ENCODE measurements at places on chromosomes 12 and 14.
A peak's percentile ranks its signal among the peaks of the same experiment; 100 is the strongest.

GRCh38 chr14:68405961-68406360 is 386.9 kb downstream of the ZFP36L1 start:
- DNase-seq, result no peak

DNA sequence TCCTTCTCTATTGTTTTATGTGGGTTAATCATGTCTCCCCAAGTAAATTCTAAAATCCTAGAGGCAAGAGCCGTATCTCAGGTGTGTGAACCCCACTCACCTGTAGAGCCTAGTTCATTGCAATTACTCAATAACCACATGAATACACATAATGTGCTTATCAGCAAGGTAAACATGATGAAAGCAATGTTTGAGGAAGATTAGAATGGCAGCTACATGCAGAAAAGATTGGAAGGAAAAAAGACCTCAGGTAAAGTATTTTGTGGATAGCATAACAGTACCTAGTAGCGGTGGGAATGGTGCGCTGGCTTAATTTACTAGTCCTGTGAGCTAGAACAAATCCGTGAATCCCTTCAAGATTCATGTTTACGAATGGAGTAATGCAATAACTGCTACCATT is 5.3 kb upstream of the KRAS start:
- no peak for DNase-seq

GRCh38 chr14:105072381-105072861 is 7.2 kb upstream of the GPR132 start:
- DNase-seq, result no peak

DNA sequence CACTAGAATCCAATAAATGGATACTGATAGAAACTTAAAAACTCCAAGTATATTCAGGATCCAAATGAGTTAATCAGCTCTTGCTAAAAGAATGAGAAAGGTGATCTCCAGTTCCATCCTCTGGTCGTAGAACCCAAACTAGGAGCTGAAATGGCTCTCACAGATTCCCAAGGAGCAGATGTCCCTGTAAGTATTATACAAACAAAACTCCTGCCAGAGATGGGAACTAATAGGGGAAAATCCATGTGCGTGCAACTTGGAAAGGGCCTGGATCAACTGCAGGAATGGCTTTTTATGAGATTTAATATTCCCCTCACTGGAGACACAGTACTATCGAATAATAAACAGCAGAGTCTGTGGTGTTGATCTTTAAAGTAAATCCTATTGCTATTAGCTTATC is 309.2 kb upstream of the TBX3 start:
- DNase-seq, result no peak

DNA sequence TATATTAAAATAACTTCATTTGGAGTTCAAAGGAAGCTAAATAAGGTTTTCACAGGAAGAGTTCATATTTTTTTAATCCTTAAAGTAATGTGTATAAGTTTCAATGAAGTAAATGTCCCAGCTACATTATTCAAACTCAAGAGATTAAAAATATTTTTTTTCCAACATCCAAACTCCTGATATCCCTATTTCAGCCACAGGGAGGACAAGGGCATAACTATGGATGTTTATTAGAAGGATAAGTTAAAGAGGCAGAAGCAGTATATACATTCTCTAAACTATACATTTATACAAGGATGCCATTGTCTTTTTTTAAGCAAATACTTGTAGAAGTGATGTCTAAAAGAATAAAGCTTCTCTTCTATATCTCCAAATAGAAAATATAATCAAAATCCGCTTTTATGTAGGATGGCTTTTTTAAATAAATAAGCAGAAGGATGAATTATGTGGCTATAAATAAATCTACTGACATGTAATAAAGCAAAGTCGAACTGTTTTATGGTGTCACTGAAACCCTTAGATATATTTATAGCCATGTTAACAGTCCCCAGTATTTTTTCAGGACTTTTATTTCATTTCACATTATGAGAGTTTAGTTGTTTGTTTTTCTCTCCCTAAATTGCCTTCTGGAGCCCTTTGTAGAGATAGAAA is 936.5 kb downstream of the DIO2 start:
- DNase-seq, result no peak

- no peak for DNase-seq
Measured at GRCh38 chr12:131363393-131363792, 347.5 kb upstream of the SFSWAP start.

DNA sequence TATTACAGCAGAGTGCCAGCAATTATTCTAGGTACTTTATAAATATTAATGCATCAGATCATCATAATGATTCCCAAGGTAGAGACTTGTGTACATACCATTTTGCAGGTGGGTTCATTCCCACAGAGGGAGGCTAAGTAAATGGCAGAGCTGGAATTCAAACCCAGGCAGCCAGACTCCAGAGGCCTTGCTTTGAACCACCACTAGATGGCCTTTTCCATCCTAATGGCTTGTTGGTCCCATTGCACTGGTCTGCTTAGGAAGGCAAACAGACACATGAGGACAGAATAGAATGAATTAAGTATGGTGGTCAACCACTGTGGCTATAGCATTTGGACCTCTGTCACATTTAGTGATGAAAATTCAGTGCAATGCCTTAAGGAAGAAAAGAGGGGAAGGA is 158.7 kb downstream of the METTL25 start:
- no peak for DNase-seq

GRCh38 chr12:59425798-59426197 is 170.0 kb upstream of the SLC16A7 start:
- DNase-seq, result no peak

- peak; percentile 75 for DNase-seq
Measured at GRCh38 chr12:123269395-123269892, 2.2 kb downstream of the CDK2AP1 start.

DNA sequence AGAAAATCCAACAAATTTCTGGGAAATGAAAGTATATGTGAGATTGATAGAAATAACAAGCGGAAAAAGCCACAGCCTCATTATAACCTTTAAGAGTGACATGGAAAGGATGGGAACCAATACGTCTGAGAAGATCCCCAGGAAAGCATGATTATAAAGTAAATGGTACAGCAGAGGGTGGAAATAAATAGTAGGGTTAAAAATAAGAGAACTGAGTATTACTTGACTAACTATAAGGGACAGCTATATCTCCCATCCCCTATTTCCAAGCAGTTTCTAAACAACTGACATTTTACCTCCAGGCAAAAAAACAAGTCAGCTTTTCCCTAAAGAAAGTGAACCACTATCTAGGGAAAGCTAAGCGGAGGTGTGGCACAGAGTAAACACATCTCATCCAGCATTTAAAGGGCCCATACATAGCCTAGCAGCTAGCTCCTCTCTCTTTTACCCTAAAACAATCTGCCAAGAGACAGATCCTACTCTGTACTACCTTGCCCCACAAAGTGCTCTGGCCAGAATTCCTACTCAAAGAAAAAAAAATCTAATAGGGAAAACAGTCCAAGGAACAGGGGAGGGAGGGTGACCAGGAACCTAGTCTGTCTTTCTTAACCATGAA is 11.2 kb downstream of the OSBPL8 start:
- no peak for DNase-seq

DNA sequence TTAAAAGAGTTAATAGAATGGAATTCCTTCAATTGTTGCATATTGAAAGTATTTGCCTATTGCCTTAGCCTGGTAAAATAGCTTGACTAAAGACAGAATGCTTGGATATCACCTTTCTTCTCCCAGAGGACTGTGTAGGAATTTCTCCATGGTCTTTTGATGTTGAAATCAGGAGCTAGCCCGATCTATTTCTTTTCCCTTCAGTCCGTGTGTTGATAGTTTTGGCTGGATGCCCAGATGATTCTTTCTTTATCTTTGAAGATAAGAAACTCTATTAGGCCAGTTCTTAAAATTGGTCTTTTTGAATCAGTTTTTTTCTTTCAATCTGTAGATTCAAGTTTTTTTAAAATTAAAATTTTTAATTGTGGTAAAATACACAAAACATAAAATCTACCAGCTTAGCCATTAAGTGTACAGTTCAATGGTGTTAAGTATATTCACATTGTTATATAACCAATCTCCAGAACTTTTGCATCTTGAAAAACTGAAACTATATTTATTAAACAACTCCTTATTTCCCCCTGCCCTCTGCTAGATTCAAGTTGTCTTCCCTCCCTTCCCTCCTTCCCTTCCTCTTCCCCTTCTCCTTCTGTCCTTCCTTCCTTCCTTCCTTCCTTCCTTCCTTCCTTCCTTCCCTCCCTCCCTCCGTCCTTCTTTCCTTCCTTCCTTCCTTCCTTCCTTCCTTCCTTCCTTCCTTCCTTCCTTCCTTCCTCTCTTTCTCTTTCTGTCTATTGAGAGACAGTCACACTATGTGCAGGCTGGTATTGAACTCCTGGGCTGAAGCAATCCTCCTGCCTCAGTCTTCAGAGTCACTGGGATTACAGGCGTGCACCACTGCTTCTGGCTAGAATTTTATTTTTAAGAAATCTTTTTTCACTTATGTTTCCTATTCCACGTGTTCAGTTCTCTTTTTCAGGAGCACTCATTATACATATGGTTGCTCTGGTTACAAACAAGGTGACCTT is 10.1 kb downstream of the LACRT start:
- no peak for DNase-seq

DNA sequence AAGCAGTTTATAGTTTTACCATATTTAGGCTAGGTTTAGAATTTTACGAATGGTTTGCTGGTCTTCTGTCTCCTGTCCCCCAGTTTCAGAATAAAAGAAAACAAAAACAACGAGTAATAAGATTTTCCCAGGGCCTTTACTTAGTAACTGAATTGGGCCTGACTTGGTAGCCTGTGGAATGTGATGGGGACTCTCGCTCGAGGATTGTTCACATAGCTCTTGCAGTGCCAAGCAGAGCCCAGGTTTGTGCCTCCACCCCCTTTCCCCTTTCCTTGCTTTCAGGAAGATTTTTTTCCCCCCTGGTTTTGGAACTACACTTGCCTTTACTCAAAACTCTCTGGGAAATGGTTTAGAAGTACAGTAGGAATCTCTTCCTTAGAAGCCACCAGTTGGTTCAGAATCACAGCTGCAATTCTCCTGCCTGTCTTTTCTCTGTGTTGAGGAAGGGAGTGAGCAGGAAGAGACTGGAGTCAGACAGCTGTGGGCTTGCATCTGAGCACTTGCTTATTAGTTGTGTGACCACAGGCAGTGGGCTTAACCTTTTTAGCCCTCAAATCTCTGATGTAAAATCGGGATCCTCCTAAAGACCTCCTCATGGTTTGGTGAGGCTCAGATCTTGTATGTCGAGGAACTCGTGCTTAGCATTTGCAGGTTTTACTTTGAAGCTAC is 501.2 kb downstream of the PCNX1 start:
- no peak for DNase-seq

DNA sequence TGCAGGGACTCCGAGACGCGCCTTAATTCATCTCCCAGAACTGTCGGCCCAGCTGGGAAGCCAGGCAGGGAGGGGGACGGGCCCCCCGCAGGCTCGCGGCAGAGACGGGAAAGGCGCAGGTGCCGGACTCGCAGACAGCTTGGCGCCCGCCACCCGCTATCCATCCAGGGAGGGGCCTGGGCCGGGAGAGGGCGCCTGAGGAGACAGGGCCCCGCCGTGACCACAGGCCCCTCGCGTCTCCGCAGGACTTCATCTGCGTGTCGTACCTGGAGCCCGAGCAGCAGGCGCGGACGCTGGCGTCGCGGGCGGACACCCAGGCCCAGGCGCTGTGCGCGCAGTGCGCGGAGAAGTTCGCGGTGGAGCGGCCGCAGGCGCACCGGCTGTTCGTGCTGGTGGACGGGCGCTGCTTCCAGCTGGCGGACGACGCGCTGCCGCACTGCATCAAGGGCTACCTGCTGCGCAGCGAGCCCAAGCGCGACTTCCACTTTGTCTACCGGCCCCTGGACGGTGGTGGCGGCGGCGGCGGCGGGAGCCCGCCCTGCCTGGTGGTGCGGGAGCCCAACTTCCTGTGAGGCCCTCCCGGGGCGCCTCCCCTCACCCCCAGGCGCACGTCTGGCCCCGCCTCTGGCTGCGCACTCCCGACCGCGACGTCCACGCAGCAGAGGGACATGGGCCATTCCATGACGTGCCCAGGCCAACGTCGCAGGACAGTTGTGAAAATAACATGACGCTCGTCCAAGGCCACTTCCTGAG is 60.6 kb downstream of the LGMN start:
- DNase-seq, result no peak
